Mononuclear cell (primary cell): ENCODE measurements at places on chromosomes 2 and 18. TPM values are rescaled to one million over a fixed set of nuclear protein-coding genes. Genes with fewer than 3 reads are reported as not detected.

Gene ZNF385B
- not detected for total RNA-seq

Gene NIF3L1
- 8.5 TPM for total RNA-seq

Gene DNER
- total RNA-seq: 0.21 TPM

Gene TBR1
- 0.10 TPM for total RNA-seq

Gene DSG2
- total RNA-seq: 0.21 TPM

Gene EVX2
- not detected for total RNA-seq

Gene NPPC
- total RNA-seq: not detected

Gene FTCDNL1
- total RNA-seq: 1.7 TPM

Gene MYO5B
- total RNA-seq: under 0.01 TPM

Gene LYG2
- not detected for total RNA-seq

Gene GNAL
- total RNA-seq: 0.84 TPM

Gene SPDYA
- total RNA-seq: 12.4 TPM

Gene CDH20
- total RNA-seq: 0.10 TPM

Gene PAPOLG
- total RNA-seq: 21.6 TPM

Gene RNASEH1
- 26.2 TPM for total RNA-seq

Gene DDX1
- 55.5 TPM for total RNA-seq

Gene SH3BP4
- total RNA-seq: 1.4 TPM

Gene ACP1
- 115 TPM for total RNA-seq

Gene ONECUT2
- not detected for total RNA-seq

Gene CPO
- 0.21 TPM for total RNA-seq

Gene NTSR2
- not detected for total RNA-seq

Gene BOK
- total RNA-seq: 0.52 TPM

Gene PROM2
- total RNA-seq: 0.31 TPM

Gene PLB1
- total RNA-seq: 9.2 TPM

Gene HRH4
- 0.42 TPM for total RNA-seq

Gene KCNF1
- not detected for total RNA-seq

Gene GTF2A1L
- total RNA-seq: not detected

Gene ITPRIPL1
- 4.7 TPM for total RNA-seq

Gene C2orf92
- 4.5 TPM for total RNA-seq
